ENCODE measurements at places on chromosomes 7 and 10.

DNA sequence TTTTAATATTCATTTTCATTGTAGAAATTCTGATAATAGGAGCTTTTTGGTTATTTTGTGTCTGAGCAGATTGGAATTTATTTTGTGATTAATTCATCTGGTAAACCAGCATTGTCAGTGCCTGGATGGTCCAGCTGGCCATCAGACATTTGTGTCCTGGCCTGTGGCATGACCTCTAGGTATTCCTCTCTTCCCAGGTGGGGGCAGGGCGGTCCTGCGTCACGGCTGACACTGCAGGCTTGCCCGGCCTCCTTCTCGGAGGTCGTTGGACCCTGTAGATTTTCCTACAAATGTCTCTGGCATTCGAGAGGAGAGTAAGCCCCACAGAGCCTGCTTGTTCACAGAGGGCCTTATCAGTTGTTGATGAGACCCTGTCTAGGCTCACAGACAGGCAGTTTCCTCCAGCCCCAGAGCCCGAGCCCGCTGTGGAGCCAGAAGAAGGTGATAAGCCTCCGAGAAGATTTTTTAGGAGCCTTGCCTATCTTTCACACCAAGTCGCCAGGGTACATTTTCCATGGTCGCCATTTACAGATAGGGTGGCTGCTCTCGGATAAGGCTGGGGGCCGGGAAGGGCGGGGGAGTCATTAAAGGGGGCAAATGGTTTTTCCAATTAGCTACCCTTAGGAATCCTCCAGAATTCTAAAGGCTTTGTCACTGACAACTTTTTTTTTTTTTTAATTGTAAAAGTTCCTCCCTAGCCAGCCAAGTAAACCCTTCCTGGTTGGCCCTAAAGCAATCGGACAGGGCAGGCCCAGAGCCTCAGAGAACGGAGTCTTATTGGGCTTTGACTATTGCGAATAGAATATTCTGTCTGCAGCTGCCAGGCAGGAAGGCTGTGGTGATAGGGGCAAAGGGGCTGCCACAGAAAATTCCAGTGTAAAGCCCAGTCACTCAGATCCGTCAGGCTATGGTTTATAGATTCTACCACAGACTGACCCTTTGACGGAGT, 78.1 kb upstream of the TBX20 start:
- DNase-seq, result no peak

DNA sequence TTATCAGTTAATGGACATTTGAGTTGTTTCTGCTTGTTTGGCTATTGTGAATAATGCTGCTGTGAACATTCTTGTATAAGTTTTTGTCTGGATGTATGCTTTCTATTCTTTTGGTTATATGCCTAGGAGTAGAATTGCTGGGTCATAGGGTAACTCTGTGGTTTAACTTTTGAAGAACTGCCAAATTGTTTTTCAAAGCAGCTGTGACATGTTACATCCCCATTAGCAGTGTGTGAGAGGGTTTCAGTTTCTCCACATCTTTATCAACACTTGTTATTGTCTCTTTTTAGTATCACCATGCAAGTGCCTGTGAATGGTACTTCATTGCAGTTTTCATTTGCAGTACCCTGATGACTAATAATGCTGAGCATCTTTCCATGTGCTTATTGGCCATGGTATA, 2.1 kb upstream of the NDUFB8 start:
- no peak for DNase-seq

GRCh38 chr7:73431041-73431835, 2.3 kb upstream of the FZD9 start:
- DNase-seq, result no peak

DNA sequence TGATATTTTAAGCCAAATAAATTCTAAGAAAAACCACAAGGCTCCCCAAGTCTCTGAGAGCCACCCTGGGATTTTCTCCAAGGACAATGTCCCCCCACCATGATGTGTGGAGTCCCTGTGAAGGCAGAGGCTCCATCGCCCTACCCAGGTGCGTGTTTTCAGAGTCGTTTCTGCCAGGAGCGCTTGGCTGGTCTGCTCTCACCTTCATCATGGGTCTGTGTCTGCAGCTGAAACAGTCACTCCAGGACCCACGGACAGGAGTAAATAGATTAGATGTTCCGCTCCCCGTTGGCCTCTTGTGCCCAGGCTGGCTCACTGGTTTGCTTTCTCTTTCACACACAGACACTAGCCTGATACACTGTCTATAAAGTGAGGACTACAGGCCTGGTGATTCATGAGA, 217.5 kb downstream of the SFMBT2 start:
- peak; percentile 71 for DNase-seq

- DNase-seq, result no peak
Observed at GRCh38 chr7:99359465-99360154, 14.9 kb upstream of the ARPC1B start.

DNA sequence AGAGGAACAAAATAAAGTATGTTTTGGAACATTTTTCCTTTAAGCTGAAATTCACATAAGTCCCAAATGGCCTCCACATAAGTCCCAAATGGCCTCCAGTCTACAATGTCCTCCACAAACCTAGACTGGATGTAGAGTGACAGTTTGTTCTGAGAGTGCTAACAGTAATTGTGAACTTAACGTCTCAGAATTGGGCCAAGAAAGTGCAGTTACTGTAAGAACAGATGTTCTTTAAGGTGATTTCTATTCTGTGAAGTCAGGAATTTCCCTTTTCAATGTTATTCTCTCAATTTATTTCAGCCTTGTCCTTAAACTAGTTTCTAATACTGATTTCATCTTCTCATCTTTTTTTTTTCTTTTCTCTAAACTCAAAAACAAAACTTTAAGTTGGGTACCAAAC, 188.7 kb upstream of the SEMA3E start:
- no peak for DNase-seq

Measured in activated CD4-positive, alpha-beta T cell treated with anti-CD3 and anti-CD28 coated beads for 48 hours (primary cell).